ENCODE measurements at places on chromosomes 2 and 18.

DNA sequence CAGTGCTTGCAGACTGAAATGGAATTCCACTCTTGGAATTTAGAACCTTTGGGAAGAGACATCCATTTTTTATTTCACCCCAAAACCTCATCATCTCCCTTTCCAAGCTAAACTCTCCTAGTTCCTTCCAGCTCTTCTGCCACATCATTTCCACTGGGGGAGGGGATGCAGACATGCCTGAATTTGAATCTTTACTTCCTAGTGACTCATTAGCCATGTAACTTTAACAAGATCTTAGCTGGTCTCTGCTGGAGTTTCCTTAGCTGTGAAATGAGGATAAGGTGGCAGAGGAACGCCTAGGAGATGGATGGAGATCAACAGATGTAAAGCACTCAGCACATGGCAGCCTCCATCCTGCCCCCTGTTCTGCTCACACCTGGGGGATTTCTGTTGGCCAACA lies 266.8 kb downstream of the EN1 start:
- no peak for DNase-seq

DNA sequence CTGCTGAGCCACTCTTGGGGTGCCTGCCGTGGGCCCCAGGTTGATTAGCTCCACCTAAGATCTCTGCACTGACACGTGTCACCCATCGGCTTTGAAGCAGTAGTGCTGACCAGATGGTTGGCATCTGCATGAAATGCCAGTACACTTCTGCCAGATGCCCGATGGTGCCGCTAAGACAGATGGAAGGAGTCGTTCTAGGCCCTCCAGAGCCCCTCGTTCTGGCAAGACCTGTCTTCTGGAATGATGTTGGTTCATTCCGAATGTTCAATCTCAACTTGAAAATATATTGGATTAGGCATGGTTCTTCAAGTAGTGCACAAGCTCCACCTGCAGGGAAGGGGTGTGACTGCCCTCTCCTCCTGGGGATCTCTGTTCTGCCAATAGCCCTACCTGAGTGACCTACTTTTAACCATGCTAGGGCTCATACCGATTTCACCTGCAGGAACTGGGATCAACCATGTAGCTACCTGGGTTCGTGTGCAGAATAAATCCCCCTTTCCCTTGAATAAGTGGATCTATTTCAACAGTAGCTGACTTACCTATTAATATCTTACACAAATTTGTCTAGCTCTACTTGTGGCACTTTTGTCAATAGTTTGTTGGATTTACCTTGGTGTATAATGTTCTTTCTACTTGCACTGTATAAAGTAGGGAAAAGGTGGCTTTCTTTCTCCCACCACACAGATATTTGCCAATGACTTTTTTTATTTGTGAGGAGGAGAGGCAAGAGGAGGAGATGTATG lies 342.6 kb downstream of the CTNNA2 start:
- DNase-seq, result no peak

- no peak for DNase-seq
Measured at GRCh38 chr2:22037274-22037673, 913.5 kb downstream of the TDRD15 start.

DNA sequence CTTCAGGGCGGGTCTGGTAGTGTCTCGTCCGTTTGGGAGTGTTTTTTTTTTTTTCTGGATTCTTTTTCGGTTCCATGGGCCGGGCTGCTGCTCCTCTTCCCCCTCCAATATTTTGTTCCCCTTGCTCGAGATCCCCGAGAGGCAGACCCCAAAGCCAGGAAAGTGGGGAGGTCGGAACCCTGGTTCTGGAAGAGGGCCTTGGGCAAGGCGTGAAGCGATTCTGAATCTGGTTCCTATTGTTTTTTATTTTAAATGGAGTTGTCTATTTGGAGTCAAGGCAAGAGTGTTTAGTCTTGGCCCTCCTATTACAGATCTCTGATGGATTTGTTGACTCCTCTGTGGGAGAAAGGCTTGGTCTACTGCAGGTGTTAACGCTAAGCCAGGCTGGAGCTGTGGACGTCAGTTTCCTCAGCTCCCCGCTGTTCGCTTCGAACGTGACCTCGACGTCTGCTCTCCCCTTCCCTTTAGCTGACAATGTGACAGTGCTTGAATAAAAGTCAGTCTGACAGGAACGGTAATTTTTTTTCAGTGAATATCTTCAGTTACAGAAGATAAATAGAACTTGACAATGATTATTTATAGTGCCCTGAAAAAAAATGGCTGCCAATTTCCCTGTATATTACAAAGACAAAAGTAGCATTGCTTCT lies 683 bp upstream of the DNAJC27 start:
- DNase-seq, result no peak

DNA sequence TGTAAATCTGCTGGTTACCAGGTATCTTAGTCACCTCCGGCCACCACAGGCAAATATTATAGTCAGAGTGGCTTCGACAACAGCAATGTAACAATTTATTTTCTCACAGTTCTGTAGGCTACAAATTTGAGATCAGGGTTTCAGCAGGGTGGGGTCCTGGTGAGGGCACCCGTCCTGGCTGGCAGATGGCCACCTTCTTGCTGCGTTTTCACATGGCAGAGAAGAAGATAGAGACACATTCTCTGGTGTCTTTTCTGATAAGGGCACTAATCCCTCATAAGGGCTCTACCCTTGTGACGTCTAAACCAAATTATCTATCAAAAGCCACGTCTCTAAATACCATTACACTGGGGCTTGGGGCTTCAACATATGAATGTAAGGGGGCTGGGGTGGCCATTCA lies 843.2 kb upstream of the FANCL start:
- no peak for DNase-seq

DNA sequence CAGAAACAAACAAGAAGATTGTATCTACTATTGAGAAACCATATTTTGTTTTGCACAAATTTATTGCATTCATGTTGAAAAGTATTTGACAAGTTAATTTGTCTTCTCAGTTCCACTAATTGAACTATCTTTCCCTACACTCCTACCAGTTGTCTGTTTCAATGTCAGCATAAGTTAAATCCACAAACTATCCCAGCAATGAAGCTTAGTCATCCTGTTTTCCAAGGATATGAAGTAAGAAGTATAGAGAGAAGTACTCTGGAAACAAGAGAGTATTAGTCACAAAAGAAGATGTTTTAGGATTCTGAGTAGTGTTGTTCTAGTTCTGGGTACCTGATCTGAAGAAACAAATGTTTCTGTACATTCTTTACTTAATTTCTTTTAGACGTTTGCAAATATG lies 261.6 kb upstream of the ZNF804A start:
- DNase-seq, result no peak

GRCh38 chr2:29039718-29040480 lies 34.4 kb downstream of the PCARE start:
- no peak for DNase-seq
